ENCODE measurements at places on chromosomes 2 and 18.

DNA sequence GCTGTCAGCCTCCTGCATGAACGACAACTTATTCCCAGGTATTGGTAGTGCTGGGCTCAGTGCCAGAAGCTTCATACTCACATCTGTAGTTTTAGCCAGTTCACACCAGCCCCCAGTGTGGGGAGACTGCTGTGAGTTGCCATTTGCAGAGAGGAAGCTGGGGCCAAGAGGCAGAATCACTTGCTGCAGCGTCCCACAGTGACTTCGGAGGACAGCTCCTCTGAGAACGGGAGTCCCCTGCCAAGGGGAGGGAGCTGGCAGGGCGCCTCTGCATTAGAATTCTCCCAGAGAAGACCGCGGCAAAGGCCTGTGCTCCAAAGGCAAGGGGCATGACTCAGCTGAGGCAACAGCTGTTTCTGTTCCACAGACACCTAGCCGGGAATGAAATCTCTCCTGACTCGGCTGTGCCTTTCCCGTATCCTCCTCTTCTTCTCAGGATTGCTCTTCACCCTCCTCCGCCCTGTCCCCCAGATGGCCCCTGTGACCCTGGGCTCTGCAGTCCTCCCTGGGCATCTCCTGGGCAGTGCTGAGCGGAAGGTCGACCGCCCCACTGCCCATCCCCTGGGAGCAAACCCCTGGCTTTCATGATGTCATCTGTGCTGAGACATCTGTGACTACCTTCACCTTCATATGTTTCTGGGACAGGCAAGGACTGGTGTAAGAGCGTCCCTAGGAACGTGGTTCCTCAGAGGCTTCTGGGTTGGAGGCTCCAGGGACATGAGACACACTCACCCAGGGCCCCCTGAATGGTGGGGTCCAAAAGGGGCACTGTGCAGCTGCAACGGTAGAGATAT lies 18.0 kb downstream of the MAL start:
- no peak for DNase-seq

- no peak for DNase-seq
Measured at GRCh38 chr2:58064086-58064485, 17.5 kb downstream of the VRK2 start.

DNA sequence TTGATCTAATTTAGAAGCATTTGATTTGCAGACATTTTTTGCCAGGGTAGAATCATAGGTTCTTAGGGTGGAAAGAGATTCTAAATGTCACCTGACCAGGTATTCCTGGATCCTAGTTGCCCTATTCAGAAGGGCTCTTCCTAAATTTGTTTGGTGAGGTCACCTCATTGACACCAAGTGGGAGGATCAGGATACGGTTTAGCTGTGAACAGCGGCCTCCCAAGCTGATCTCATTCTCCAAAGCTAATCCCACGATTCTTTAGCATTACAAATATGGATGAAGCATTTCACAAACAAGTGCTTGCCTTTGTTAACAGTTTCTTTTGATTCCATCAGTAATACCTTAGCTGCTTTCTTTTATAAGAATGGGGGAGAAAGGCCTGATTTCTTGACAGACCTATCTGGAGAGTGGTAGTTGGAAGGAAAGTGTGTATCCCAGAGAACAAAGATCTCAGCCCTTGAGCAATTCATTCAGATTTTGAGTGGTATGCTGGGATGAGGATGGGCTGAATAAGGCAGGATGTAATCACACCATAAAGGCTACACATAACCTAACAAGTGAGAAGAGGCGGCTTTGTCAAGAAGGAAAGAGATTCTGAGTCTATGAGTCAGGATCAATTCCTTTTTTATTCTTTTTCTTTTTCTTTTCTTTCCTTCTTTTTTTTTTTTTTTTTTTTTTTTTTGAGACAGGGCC lies 16.6 kb downstream of the KCTD1 start:
- DNase-seq, result no peak

- DNase-seq, result peak; percentile 12
Measured at GRCh38 chr2:206442833-206443734, at the start of gene ADAM23. Gene ADAM23, plus strand, starts transcription at chr2:206443532. Its CDS starts 335 bp downstream, at chr2:206443867.

DNA sequence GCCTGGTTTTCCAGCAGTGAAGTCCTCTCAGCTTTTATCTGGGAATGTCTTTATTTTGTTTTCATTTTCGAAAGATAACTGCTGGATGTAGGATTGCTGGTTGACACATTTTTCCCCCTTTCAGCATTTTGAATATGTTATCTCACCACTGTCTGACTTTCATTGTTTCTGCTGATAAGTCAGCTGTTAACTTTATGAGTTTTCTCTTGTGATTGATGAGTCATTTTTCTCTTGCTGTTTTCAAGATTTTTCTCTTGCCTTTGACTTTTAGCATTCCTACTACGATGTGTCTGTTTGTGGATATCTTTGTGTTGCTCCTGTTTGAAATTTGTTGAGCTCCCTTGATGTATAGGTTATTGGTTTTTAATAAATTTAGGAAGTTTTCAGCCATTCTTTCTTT lies 85.5 kb downstream of the AGPS start:
- DNase-seq, result no peak

DNA sequence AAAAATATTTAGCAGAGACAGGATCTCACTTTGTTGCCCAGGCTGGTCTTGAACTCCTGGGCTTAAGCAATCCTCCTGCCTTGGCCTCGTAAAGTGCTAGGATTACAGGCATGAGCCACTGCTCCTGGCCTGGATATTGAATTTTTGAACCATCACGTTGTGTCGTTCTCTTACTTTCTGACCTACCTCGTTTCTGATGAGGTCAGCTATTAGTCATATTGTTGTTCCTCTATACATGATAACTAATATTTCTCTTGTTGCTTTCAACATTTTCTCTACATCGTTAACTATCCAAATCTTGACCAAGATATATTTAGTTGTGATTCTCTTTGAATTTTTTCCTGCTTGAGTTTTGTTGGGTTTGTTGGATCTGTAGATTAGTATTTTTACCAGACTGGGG lies 541.3 kb upstream of the SOX11 start:
- DNase-seq, result no peak

DNA sequence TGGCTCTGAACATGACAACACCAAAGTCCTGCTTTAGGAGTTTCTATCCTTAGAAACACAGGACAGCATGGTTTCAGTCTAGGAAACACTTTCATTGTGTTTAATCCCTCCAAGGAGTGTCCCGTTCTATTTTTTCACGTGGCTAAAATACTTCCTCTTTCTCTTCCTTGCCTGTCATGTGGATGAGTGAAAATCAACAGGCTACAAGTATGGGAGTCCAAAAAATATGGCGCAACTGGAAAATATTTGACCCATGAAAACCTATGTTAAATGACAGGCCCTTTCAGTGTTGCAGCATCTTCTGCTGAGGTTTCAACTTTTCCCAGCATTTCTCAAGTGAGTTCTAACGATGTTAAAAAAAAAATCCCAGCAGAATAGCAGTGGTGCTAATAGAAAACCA lies 146.3 kb downstream of the LAMA3 start:
- no peak for DNase-seq

DNA sequence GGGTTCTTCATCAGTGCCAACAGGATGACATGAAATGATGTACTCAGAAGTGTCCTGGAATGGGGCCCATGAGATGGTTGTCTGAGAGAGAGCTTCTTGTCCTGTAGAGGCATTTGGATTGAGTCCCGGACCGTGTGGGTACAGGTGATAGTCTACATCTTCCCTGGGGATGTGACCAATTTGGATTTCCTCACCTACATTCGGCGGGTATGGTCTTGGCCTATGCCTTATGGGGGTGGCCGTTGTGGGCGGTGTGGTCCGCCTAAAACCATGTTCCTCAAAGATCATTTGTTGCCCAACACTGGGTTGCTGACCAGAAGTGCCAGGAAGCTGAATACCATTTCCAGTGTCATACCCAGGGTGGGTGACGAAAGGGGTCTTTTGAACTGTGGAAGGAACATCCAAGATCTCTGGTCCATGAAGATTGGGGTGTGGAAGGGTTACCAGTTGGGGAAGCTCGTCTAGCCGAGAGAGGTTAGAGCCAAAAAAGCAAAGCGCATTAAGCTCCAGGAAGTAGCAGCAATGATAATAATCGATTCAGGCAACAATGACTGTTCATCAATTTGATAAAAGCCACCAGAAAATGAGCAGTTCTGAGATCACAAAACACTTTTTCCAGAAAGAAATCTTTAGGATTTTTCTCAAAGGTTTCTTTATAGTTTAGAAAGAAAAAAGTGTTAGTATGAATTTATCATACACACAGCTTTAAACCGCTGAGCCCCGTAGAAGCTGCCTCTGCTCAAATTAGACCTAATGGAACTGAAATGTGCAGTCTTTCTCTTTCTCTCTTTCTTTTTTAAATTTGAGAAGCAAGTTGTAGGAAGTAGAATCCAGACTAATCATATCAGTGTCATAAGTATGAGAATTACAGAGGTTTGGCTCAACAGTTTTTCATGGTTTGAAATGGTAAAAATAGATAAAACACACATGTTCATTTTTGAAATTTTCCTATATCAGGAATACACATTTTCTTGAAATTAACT lies 60.3 kb downstream of the ATIC start:
- no peak for DNase-seq

GRCh38 chr2:101508636-101509035 lies 33.7 kb upstream of the RFX8 start:
- no peak for DNase-seq

- no peak for DNase-seq
Measured at GRCh38 chr2:224319750-224320149, 82.2 kb downstream of the FAM124B start.

DNA sequence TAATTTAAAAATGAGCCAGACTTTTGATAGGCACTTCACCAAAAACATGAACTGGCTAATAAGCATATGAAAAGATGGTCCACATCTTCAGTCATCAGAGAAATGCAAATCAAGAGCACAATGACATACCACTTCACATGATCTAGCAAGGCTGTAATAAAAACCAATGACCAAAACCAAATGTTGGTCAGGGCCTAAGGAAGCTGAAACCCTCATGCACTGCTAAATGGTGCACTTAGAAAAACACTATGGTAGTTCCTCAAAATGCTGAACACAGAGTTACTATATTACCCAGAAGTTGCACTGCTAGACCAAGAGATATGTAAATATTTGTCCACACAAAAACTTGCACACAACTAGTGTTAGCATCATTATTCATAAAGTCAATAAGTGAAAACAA lies 504.9 kb upstream of the SOX11 start:
- no peak for DNase-seq

DNA sequence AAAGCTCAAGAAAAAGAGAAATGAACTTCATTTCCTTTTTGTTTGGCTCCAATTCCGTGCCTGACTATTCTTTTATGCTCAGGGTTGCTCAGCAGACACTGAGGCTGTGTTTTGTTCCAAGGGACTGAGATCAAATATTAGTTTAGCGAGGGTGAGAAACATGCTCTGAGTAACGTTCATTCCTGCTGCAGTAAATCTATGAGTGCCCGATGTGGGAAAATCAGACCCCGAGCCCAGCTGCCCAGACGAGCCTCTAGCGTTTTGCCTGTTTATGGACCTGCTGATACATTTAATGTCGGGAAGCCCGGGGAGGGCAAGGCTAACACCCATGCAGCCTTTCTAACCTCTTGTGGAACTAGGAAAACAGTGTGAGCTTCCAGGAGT lies 119.2 kb downstream of the VAPA start:
- DNase-seq, result no peak

DNA sequence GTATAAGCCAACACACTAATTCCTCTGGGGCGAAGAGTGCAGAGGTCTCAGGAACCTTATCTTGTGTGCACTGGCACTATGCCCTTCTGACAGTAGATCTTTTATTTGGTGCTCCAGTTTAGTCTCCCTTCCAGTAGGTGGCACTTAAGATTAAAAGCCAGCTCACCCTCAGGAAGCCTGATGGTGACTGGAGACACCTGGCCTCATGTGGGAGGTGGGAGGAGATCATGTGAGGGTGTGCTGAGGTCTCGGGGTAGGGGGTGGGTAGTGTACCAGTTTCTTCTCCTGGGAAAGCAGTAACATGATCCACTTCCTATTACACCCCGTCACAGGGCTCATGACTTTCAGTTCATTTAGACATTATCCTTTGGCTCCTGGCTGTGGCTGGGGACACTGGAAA lies 654.9 kb downstream of the ADCYAP1 start:
- no peak for DNase-seq

GRCh38 chr2:149167941-149168340 lies 129.4 kb downstream of the LYPD6B start:
- DNase-seq, result no peak

GRCh38 chr2:201950606-201951005 lies 83.0 kb upstream of the FZD7 start:
- no peak for DNase-seq

DNA sequence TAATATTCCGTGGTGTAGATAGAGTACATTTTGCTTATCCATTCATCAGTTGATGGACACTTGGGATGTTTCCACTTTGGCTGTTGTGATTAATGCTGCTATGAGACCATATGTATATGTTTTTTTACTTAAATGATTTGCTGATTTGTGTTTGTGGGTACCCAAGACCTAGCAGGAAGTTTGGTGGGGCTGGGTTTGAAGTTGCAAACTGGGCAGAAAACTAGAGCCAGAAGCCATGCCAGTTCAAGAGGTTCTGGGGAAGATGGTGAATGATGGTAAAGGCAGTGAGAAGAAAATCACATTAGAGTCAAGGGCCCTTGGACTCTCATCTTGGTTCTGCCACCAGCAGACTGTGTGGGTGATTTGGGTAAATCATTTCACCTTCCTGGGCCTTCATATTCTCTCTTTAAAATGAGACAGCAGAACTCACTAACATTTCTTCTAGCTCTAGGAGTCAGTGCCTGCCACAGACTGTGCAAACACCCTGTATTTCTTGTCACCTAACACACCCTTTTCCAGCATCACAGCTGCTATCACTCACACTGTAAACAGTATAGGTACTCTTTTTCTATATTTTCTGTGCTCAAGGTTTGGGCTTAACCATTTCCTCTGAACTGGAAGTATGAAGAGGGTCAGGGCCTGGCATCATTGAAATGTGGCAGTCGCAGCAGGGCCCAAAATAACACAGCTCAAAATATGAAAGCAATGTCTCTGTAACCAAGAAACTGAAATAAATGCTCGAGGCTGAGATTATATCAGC lies 8.4 kb upstream of the CTLA4 start:
- no peak for DNase-seq

GRCh38 chr2:60411295-60411694 lies 142.2 kb downstream of the BCL11A start:
- DNase-seq, result no peak

GRCh38 chr2:74571058-74571457 lies 16.5 kb downstream of the DOK1 start:
- no peak for DNase-seq

DNA sequence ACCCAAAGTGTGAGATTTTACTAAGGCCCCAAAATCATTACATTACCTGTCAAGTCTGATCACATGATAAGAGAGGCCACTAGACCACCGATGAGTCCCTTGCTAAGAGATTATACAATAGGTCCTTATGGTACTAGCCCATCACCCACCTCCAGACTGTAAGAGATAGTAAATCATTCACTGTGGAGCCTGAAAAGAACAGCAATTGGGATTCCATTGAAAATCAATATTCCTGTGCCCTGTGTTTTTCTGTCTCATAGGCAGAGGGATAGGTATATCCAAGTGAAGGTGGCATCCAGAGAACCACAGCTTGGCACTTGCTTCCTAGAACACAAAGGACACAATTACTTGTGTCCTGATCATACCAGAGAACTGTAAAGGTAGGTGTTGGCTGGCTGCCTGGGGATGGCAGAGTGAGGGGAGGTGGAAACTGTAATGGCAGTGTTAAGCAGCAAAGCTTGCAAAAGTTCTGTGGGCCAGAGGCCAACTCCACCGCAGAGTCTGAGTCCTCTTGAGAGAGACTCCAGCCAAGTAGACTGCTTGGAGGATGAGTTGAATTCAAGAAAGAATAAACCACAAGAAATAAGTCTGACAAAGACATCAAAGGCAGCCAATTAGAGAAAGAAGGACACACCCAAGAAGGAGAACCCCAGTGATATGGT lies 102.0 kb upstream of the PIEZO2 start:
- no peak for DNase-seq
